ENCODE measurements at places on chromosomes 2 and 18. TPM values are rescaled to one million over a fixed set of nuclear protein-coding genes. Genes with fewer than 3 reads are reported as not detected.
A peak's percentile ranks its signal among the peaks of the same experiment; 100 is the strongest.

DNA sequence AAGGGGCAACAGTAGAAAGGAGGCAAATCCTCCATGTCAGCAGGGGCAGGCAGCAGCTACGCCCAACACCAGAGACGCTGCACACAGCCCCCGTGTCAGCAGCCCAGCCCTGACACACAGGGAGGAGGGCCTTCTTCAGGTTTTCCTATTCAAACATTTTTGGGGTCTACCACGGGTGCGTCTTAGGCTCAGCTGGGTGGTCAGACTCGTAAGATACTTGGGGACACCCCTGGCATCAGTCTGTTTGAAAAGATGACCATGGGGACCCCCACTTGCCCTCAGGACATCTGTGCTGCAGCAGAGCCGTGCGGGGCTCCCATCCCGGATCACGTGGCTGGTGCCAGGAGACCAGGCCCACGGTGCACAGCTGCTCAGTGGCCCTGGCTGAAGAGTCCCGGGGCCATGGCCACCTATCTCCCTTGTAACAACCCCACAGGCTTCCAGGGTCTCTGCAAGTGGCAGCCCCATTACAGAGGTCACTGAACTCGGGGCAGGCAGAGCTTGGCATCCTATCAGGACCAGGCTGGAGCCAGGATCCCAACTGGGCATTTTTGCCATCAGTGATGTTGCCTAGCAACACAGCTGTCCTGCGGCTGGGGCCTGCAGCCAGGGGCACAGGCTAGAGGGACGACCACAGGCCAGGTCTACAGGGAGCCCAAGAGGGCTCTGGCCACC lies 82.5 kb downstream of the EDAR start:
- peak; percentile 7 for DNase-seq

Gene FANCL
- 21.6 TPM for total RNA-seq

DNA sequence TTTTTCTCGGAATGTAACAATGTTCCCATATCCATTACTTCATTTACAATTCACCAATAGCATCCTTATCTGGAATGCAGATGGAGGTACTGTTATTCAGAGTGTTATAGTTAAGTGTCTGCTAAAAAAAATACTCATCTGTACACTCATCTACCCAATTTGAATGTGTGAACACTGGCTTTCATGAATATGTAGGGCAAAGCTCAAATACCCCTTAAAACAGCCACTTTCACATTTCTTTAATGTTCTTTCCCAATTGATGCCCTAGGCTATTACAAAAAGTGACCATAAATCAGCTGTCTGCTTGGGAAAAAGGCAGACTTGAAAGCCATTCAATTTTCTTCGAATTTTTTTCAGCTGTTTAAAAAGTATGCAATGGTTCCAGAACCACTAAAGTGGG lies 796.3 kb upstream of the FSHR start:
- DNase-seq = no peak

Gene KYNU
- 1.5 TPM for total RNA-seq

Gene SH3YL1
- total RNA-seq = 30.5 TPM

Gene LRP2
- total RNA-seq = not detected

Gene CDH20
- total RNA-seq = not detected

DNA sequence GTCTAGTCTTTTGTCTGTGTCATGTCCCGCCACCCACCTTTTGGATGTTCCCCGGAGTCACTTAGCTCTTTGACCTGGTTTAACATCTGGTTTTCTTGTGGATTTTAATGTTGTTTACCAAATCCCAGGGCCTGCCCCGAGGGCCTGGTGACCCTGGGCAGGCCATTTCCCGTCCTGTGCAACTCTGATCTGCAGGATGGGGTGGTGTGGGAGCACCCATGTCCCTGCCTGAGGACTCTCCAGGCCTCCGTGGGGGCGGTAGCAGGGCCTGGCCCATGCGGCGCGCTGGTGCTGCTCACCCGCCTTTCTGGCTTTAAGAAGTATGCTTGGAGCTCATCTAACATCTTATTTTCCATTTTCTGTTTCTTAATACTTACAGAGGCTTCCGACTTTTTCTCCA lies 10.7 kb downstream of the RAMP1 start:
- no peak for DNase-seq

GRCh38 chr18:681985-682384 lies 24.5 kb downstream of the TYMS start:
- no peak for DNase-seq

- no peak for DNase-seq
Observed at GRCh38 chr2:42085706-42086487, 38.1 kb downstream of the PKDCC start.

Gene MREG
- total RNA-seq = 3.6 TPM

DNA sequence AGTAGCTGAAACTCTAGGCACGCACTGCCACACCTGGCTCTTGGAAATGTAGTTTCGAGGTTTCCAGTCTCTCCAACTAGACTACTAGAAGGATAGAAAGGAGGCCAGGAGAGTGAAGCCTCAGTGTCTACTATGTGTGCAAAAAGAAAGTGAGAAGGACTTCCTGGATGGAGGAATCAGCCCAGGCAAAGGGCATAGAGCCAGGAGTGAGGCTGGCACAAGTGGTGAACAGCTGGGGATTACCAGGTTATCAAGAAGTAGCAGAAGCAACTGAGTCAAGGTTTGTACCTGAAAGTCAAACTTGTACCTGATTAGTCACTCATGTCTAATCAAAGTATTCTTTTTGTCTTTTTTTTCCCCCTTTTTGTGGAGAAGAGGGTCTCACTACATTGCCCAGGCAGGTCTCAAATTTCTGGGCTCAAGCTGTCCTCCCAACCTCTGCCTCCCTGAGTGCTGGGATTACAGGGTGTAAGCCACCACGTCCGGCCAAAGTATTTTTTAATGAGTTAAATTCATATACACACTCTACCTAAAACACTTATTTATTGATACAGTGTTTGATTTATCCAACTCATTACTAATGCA lies 8.7 kb upstream of the FZD5 start:
- DNase-seq = no peak

DNA sequence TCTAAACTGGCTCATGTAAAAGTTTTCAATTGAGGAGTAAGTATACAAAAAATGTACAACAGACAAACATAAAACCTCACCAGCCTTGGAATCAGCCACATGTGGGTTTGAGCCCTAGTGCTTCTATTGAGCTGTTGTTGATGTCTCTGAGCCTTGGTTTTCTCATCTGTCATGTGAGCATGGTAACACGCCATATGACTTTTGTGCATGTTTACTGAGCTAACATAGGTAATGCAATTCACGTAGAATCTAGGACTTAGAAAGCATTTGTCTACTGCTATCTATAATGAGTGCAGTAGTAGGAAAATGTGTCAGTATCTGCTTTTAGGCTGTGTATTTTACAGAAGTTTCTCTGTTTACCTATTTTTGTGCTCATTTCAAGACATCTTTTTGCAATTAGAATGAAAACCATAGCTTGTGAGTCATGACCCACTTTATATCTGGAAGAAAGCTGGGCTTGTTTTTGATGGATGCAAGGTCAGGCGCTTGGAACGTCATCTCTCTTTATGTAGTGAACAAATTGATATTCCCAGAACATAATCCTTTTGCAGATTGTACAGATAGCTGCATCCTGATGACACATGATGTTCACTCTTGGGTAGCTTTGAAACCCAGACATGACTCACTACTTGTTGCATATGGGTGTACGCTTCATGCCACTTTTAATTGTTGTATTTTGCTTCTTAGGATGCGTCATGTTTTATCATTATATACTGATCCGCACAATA lies 94.3 kb downstream of the RNF144A start:
- DNase-seq = no peak

GRCh38 chr2:21220930-21221329 lies 97.2 kb downstream of the TDRD15 start:
- DNase-seq = no peak

DNA sequence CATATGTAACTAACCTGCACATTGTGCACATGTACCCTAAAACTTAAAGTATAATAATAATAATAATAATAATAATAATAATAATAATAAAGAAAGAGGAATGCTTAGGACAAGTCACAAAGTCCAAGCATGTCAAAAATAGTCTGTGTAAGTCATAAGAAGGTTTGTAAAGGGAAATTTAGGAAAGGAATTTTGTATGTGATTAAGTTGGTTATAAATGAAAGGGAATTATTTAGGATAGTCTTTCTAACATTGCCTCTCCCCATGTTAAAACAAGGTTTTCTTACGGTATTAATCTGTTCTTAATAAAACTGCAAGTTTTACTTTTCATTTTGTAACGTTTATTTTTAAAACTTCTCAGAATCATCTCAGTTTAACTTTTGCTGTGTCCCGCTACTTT lies 62.8 kb downstream of the SESTD1 start:
- peak; percentile 43 for DNase-seq

GRCh38 chr18:42743373-42744138 lies 371.9 kb downstream of the RIT2 start:
- DNase-seq = no peak

DNA sequence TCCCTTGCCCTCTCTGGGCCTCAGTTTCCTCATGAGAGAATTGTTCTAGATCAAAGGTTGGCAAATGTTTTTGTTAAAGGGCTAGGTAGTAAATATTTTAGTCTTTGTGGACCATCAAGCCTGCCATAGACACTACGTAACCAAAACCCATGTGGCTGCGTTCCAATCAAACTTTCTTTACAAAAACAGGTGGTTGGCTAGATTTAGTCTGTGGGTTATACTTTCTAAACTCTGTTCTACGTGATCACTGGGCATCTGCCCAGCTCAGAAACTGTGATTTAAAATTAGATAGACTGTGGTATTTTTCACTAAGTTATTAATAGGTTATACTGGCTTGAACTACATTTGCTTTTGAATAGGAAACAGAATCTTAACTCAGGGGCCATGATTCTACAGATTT lies 149.8 kb upstream of the DCC start:
- no peak for DNase-seq

- DNase-seq = no peak
Observed at GRCh38 chr18:37364237-37364636, 201.4 kb downstream of the CELF4 start.

Gene HNMT
- total RNA-seq = 45.6 TPM

Gene PLA2R1
- total RNA-seq = 5.3 TPM

- DNase-seq = peak; percentile 1
Observed at GRCh38 chr2:38829971-38830370, 45.8 kb downstream of the DHX57 start.

DNA sequence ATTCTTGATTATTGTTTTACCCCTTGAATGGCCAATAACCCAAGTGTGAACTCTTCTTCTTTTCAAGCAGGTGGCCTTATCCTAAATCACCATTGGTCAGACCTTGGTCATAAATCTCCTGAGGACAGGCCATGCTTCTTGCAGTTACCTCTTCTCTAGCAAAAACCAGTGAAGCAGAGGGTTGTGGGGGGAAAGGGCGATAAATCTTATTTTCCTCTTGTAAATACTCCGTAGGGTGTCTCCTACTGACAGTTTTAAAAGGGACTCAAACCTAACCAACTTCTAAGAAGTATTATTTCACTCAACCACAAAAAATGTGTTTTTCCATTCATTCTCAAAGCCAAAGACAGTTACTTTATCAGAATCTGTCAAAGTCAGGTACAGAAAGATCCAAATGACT lies 168.1 kb upstream of the RMP24 start:
- DNase-seq = no peak

Gene LYPD6
- total RNA-seq = 16.6 TPM

Gene ONECUT2
- under 0.01 TPM for total RNA-seq

Gene DSC3
- not detected for total RNA-seq

DNA sequence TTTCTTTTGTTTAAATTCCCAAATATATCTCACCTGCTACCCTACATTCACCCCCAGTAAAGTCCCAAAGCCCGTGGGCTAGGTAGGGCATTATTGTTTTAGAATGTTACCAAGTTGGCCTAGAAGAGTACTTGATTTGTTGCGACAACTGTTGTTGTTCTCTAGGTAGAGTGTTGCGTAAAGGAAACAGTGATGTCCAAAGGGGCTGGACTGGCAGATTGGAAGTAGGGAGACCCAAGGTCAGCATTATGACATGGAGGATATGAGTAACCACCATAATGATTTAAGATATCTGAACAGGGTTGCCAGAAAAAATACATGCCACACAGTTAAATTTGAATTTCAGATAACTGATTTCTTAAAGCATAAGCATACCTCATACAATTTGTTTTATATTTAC lies 39.2 kb downstream of the SCN1A start:
- peak; percentile 88 for DNase-seq

Gene DLGAP1
- 0.06 TPM for total RNA-seq

DNA sequence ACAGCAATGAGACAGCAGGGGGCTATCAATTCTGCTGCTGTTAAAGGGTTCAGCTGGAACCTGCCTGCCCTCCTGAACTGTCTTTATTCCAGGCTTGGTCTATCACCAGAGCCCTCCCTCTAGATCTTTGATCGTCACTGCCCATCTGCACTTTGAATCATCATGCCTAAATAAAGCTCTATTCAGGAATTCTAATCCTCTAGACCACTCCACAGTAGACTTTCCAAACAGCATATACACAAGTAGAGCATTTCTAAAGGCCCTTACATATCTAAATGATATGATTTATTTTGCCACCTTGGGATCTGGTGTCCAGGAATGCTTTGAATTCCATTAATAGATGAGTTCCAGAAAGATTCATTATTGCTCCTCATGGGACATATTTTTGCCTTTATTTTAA lies 542.1 kb upstream of the SYT4 start:
- no peak for DNase-seq

Gene OTOS
- total RNA-seq = not detected

- no peak for DNase-seq
Observed at GRCh38 chr2:195711478-195711877, 54.5 kb downstream of the SLC39A10 start.

DNA sequence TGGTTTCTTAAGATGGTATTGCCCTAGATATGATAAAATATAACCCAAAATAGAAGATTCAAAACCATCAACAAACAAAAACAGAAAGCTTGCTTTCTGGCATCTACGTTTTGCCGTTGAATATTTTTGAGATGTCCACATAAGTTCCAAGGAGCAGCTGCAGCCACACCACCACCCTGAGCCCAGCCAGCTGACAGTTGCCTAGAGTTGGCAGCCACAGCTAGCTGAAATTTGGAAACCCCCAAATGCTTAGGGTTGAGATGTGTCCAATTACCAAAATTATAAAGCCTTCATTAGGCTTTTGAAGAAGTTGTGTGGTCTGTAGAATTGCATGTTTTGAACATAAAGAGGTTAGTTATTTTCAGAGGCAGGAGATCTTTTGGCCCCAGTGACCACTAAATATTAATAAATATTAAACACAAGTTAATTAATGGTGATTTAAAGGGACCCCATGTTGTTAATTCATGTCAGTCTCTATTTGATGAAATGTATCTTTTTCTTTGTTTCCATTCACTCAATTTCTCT lies 118.1 kb upstream of the DTNA start:
- peak; percentile 23 for DNase-seq

Gene TAF4B
- 2.4 TPM for total RNA-seq

- peak; percentile 50 for DNase-seq
Observed at GRCh38 chr2:46014911-46015654, 282.1 kb upstream of the EPAS1 start.

- DNase-seq = no peak
Observed at GRCh38 chr2:190551928-190552327, 17.4 kb upstream of the NEMP2 start.

DNA sequence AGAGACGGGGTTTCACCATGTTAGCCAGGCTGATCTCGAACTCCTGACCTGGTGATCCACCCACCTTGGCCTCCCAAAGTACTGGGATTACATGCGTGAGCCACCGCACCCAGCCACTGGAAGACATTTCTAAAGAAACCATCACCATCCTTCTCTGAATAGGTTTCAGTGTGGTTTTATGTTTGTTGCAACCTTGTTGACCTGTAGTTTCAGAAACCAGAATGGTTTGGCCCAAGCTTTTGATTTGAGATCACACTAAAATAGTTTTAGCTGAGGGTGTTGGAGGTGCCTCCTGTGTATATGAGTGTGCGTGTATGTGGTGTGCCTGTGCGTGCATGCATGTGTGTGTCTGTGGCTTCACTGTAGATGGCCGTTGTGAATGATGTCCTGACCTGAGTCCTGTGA lies 26.2 kb downstream of the INPP4A start:
- DNase-seq = no peak

- DNase-seq = peak; percentile 48
Observed at GRCh38 chr18:7598167-7599047, 31.3 kb downstream of the PTPRM start.

Data from LHCN-M2 (cell line).